Mesenteric fat pad (tissue), 1 donor: ENCODE measurements at places on chromosomes 12 and 14. TPM values are rescaled to one million over a fixed set of nuclear protein-coding genes. Genes with fewer than 3 reads are reported as not detected.
A peak's percentile ranks its signal among the peaks of the same experiment; 100 is the strongest.

Gene KRT77
- total RNA-seq, result not detected

GRCh38 chr12:132286912-132287311 lies 42.5 kb downstream of the GALNT9 start:
- DNase-seq, result no peak

DNA sequence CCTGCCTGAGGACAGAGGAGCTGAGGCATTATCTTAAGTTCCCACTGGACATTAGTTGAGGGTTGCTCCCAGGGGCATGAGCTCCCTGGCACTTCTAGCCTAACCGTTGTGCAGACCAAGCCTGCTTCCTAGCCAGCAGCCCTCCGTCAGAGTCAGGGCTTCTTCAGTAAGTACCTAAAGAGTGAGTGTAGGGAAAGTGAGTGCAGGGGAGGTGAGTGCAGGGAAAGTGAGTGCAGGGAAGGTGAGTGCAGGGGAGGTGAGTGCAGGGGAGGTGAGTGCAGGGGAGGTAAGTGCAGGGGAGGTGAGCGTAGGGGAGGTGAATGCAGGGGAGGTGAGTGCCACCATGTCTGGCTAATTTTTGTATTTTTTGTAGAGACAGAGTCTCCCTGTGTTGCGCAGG lies 190.5 kb downstream of the ESRRB start:
- DNase-seq, result no peak

- DNase-seq, result no peak
These were observed 25.8 kb upstream of the LRTM2 start for GRCh38 chr12:1794440-1795090.

DNA sequence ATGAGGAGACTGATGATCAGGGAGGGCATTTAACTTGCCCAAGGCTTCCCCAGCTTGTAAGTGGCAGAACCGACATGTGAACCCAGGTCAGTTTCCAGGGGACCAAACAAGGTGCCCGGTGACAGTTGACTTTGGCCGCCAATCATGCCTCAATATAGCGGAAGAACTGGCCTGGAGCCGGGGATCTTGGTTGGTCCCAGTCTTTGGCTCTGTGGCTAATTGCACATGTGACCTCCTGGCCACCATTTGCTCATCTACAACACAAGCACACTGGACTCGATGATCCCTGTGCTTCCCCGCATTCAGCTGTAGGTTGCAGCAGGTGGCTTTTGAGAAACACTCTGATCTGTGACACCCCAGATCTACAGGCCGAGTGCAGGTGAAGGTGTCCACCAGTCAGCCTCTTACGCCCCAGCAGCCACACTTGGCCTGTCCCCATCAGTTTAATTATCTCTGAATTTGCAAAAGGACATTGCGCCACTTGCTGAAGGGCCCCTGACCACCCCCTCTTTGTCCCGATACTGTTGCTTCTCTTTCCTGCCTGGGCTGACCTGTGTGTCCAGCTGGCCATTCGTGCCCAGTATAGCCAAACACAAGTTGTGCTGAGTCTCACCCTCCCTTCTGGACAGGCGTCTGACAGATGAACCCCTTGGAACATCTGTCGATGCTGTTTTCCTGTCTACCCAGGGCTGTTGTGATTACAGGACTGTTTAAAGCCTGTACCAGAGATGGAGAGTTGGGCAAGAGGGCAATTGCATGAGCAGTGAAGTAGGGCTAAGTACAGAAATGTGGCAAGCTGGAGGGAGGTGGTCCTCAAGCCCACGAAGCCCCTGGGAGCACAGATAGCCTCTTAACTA lies 14.1 kb downstream of the ACACB start:
- peak; percentile 81 for DNase-seq

GRCh38 chr12:55720894-55721444 lies 776 bp downstream of the RDH5 start:
- DNase-seq, result no peak

GRCh38 chr14:38226366-38226765 lies 18.7 kb downstream of the SSTR1 start:
- no peak for DNase-seq

GRCh38 chr12:12502815-12503151 lies 59.9 kb downstream of the DUSP16 start:
- DNase-seq, result no peak

DNA sequence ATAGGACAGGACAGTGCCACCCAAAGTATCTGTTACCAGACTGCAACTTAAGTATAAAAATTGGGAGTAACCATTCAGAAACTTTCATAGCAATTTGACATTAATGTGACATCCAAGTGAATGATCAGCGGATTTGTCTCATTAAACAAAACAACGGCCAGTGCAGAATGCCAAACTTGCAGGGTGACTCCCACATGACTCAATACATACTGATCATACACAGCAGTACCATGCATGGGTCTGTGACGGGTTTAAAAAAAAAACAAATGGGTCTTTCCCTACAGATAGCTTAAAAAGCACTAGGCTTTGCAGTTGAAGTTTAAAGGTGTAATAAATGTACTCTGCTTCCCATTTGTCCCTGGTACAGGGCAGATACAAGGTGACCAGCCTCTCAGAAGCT lies 116.6 kb downstream of the SLC35F4 start:
- DNase-seq, result no peak
